ENCODE measurements at places on chromosomes 11 and 22.

- no peak for DNase-seq
Measured at GRCh38 chr11:27370374-27370773, 7.4 kb upstream of the CCDC34 start.

- no peak for DNase-seq
Measured at GRCh38 chr11:115848611-115849010, 344.4 kb upstream of the CADM1 start.

DNA sequence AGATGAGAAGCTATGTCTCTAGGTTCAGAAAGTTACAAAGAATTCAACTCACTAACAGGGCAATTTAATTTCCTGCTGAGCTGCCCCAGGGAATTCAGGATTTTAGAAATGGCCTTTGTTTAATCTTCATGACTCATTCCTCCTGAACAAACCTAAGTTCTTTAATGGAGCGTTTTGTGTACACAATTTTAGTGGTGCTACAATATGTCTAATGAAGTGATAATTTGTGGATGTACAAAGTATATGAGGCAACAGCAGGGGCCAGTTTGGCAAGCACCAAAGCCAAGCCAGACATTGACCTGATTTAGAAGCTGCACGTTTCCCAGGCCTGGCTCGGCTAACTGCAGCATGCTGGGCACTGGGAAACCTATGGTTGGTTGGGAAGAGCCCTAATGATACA lies 34.4 kb upstream of the HEPHL1 start:
- DNase-seq, result no peak

DNA sequence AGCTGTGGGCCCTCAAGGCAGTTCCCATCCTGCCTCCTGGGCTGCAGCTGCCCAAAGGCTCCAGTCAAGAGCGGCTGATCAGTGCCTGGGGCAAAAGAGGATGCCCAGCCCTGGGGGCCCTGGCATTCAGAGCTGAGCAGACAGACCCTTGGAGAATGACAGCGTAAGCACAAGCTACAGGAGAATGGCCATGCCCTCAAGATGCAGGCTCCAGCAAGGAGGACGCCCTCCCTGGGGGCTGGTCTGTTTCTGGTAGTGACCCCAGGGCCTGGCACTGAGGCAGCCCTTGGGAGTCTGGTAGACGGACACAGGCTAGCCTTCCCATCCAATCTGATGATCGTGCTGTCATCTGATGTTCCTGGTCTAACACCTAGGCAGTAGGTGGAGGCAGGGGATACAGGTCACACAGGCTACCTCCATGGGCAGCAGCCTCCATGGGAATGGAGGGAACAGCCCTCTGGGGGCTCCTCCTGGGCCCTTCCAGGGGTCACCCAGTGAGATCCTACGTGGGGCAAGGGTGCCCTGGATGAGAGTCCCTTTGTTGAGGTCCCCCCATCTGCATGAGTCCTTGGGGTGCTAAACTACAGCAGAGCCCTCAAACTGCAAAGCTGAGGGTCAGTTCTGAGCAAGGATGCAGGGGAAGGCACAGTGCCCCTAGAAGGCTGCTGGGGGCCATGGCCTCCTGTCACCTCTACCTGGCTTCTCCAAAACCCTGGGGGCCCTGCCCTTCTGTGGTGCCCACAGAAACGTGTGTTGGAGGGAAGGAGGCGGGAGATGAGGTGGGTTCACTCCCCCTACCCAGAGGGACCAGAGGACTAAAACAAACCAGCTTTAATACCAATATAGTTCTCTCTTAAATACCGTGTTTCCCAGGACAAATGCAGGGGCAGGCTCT lies 10.2 kb upstream of the SF1 start:
- no peak for DNase-seq

GRCh38 chr11:42524534-42525227 lies 787.1 kb upstream of the API5 start:
- DNase-seq, result peak; percentile 18

DNA sequence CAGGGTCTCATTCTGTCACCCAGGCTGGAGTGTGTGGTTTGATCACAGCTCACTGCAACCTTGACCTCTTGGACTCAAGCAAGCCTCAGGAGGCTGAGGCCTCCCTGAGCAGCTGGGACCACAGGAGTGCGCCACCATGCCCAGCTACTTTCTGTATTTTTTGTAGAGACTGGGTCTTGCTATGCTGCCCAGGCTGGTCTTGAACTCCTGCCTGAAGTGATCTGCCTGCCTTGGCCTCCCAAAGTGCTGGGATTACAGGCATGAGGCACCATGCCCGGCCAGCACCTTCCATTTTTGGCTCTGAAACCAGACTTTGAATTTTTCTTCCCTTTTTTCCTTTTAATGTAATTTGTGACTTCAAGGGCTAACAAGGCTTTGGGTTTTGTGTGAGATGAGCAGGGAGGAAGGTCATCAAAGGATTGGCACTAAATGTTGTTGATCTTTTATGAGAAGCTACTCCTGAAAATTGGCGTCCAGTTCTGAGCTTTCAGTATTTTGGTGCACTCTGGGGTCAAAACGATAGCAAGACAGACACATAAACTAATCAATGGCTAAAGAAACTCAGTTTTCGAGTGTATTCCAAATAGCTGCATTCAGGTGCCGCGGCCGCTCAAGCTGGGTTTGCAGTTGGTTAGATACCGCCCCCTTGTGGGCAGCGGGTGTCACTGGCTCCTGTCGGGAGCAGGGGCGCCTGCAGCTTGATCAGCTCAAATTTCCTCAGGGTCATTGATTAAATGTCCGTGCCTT lies 51.9 kb upstream of the CLMP start:
- DNase-seq, result peak; percentile 47

DNA sequence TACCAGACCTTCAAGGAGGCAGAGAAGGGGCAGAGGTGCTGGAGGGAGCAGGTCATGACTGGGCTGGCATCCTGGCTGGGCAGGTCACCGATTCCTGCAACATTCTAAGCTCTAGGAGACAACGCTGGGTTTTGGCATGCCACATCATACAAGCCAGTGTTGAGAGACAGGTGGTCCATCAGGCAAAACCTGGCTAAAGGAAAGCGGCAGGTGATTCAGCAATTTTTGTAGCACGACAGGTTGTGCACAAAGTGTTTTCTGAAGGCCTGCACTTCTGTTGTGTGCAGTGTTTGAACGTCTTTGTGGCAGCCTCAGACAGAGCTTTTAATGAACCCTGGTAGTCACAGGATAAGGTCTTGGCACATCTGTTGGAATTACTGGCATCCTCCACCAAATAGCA lies 69.9 kb upstream of the BID start:
- DNase-seq, result no peak

DNA sequence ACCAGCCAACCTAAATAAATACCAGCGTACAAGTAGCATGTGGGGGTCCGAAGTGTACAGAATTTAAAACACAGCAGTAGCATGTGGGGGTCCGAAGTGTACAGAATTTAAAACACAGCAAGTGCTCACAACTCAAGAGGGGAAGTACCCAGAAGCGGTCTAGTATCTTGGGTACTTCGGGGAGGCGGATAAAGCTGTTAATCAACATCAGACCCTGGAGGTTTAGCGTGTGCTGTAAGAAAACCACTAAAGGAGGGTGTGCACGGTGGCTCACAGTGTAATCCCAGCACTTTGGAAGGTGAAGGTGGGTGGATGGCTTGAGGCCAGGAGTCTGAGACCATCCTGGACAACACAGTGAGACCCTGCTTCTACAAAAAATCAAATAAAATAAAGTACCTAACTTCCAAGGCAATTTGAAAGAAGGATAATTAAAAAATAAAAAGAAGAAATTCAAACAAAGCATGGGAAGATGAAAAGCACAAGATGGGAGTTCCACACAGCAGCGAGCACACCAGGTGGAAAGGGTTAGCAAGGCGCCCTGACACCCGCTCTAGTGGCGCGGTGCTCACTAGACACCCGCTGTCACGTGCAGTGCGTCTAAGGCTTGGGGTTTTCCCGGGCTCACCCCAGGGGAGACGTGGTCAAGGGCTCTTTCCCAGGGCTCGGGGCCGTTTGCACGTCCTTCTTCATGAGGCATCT lies 35.0 kb upstream of the MOB2 start:
- DNase-seq, result no peak

DNA sequence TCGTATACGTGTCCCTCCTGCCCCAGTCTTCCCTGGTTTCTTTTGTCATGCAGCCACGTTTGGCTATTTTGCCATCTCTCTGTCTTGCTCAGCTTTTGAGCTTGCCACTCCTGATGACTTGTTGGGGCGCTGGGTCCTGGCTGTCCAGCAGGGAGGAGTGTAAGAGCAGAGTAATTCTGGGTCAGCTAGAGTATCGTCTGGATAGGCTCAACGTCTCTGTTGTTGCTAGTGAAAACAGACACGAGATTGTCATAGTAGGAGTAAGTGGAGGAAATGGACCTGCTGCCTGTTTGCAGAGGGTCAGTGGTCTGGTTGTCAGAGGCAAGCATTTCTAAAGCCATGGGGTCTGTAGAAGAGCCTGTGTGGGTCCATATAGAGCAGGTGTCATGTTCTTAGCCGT lies 83.0 kb downstream of the PPP6R3 start:
- DNase-seq, result no peak
